ENCODE measurements at places on chromosomes 11 and 22. TPM values are rescaled to one million over a fixed set of nuclear protein-coding genes. Genes with fewer than 3 reads are reported as not detected.

DNA sequence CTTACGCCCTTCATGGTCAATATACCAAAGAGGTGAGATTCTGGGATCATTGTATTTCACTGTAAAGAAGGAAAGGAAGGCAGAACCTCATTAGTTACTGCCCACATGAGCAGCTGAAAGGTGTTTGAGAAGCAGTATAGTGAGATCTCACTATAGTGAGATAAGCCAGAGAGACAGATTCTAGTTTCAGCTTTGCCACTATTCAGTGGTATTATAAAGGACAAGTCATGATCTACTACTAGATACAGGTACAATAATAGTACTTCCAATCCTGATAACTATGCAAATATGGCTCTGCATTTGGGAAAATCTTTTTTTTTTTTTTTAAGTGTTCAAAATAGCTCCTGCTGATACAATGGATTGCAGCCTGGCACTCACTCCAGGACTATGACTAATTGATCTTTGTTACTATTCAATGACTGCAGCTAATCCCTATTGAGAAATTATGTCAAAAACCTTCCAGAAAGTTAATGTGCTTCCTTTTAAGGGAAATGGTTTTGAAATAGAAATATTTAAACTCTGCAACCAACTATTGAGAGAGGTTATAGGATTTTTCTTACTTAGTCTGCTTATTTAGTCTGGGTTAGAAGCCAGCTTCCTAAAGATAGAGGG lies 8.3 kb upstream of the DLAT start:
- no peak for DNase-seq

DNA sequence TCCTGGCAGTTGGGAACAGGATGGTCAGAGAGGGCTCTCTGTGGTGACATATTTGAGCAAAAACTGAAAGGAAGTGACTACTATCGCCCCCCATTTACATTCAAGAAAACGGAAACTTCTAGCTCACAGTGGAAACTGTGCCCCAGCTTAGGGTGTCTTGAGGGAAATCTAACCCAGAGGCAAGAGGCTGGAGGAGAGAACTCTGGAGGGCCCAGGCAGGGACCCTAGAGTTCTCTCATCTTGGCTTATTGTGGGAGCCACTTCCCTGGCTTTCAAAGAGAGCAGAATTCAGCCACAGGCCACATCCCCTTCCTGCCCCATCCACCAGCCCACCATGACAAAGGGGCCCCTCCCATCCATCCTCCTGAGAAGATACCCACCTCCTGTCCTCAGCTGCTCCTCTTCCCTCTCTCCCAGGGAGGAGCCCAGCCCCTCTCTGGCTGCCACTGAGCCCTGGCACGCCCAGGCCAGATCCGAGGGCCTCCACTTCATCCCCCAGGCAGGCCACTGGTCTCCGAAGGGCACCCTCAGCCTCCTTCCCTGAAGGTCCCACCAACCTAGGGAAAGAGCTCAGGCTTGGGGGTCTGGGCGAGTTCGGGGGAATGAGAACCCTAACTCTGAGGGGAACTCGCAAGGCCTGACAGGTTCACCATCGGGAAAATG lies 1.6 kb upstream of the TMPRSS13 start:
- no peak for DNase-seq

DNA sequence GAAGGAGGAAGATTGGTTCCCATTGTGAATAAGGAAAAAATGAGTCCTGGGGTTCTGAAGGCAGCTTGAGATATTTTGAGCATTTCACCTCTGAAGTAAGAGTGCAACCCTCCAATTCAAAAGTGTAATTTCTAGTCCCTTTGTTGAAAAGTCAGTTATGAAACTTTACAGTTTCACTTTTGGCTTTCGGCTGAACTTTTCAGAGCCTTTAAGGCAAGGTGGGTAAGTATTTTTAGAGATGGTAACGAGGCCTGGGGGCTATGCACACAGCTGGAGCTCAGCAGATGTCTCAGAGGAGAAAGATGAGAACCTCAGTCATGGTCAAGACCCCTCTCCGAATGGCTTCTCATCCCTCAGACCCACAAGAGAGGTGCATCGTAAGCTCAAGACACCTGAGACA lies 267.6 kb downstream of the KIRREL3 start:
- DNase-seq = no peak

KCNQ1OT1 gene
- polyA plus RNA-seq = 0.16 TPM

DNA sequence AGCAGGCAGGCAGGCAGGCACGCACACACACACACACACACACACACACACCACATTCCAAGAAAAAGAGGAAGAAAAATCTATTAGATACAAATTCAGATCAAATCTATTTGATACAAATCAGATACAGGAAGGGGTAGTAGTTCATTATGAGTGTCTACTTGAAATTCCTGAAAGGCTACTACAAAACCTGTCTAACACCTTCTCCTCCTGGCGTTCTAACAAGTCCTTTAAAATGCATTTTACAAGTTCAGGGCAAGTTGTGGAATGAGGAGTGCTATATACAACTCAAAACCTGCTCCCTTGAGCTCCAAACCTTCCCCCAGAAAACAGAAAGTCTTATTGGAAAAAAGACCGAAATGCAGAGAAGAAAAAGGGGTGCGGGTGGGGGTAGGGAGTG lies 476 bp downstream of the ARHGAP32 start:
- DNase-seq = no peak

Data from psoas muscle (tissue), 8 donors.